CD14-positive monocyte (primary cell): ENCODE measurements at places on chromosomes 4 and X. TPM values are rescaled to one million over a fixed set of nuclear protein-coding genes. Genes with fewer than 3 reads are reported as not detected.

CNGA1 gene
- not detected in 2 replicates for polyA plus RNA-seq

IL2RG gene
- 64.9 and 105 TPM in 2 replicates for polyA plus RNA-seq

HMGN5 gene
- 0.20 and 0.23 TPM in 2 replicates for polyA plus RNA-seq

MAGEC1 gene
- not detected for polyA plus RNA-seq

NXF2 gene
- polyA plus RNA-seq = not detected

ADH7 gene
- not detected for polyA plus RNA-seq

KCND1 gene
- 2.1 and 4.9 TPM in 2 replicates for polyA plus RNA-seq
